ENCODE measurements at places on chromosomes 7 and 10. TPM values are rescaled to one million over a fixed set of nuclear protein-coding genes. Genes with fewer than 3 reads are reported as not detected.

CALML3 gene
- total RNA-seq: not detected

- no peak for DNase-seq
- no peak overlapping the region for H3K4me3 ChIP-seq
- H3K4me1 ChIP-seq: no peaks in the 10 kb centered on the region
- H3K27me3 ChIP-seq: no peaks in the 10 kb centered on the region
- H3K36me3 ChIP-seq: no peaks in the 10 kb centered on the region
Observed at GRCh38 chr10:121615435-121615793, 17.2 kb upstream of the FGFR2 start.

HOXA3 gene
- 29.3 TPM for total RNA-seq

DNA sequence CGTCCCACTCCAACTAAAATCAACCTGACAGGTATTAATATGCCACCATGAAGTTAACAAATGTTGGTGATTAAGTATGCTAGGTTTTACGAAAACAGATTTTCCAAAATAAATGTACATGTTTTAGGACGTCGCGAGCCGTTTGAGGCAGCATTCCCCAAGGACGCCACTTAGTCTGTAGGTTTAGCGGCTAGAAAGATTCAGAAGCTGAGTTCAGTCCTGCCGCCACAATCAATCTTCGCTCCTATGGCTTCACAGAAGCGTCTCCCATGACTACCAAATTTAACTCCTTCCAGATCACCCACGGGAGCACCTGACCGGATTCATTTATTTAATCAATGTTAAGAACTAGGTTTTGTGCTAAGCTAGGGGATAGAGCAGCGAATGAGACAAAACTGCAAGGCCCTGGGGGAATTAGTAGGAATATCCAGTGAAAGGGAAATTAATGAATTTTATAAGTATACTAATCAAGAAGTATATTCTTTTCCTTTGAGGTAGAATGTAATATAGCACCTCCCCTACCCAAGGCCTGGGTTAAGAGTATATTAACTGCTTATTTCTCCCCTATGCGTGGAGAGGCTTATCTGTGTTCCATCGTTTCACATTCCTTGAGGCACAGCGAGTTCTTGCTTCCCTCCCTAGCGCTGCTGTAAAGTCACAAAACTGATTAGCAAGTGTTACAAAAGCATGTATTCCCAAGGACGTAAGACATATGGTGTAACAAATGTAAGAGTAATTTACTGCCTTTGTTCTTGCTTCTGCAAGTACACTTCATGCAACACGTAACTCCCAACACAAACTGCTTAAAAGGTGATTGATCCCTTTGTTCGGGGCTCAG lies 994 bp upstream of the CYP51A1 start:
- H3K27me3 ChIP-seq: no peaks in the 10 kb centered on the region
- H3K4me3 ChIP-seq: peak overlapping the region; percentile 95
- peak overlapping the region; percentile 95 for H3K27ac ChIP-seq
- peaks cover 24% of the 10 kb centered on the region for H3K4me1 ChIP-seq

CYP3A7 gene
- total RNA-seq: not detected

GRCh38 chr10:131391936-131392335 lies 80.4 kb upstream of the TCERG1L start:
- H3K4me3 ChIP-seq: no peak overlapping the region
- no peaks in the 10 kb centered on the region for H3K27me3 ChIP-seq
- H3K36me3 ChIP-seq: no peaks in the 10 kb centered on the region
- no peak overlapping the region for H3K27ac ChIP-seq
- H3K4me1 ChIP-seq: no peaks in the 10 kb centered on the region

- no peak for DNase-seq
- H3K27me3 ChIP-seq: no peaks in the 10 kb centered on the region
- peaks cover 11% of the 10 kb centered on the region for H3K4me1 ChIP-seq
- H3K27ac ChIP-seq: no peak overlapping the region
- no peak overlapping the region for H3K4me3 ChIP-seq
- H3K36me3 ChIP-seq: no peaks in the 10 kb centered on the region
Observed at GRCh38 chr7:151644554-151644953, 124.9 kb upstream of the RHEB start.

GRCh38 chr10:131822013-131822691 lies 78.7 kb upstream of the PPP2R2D start:
- no peaks in the 10 kb centered on the region for H3K36me3 ChIP-seq
- no peak overlapping the region for H3K27ac ChIP-seq
- no peak for DNase-seq
- no peaks in the 10 kb centered on the region for H3K27me3 ChIP-seq

Measured in thoracic aorta (tissue), 2 donors.